Inflammatory macrophage treated with lipopolysaccharide for 4 hours (primary cell): ENCODE measurements at places on chromosomes 2 and 18.

DNA sequence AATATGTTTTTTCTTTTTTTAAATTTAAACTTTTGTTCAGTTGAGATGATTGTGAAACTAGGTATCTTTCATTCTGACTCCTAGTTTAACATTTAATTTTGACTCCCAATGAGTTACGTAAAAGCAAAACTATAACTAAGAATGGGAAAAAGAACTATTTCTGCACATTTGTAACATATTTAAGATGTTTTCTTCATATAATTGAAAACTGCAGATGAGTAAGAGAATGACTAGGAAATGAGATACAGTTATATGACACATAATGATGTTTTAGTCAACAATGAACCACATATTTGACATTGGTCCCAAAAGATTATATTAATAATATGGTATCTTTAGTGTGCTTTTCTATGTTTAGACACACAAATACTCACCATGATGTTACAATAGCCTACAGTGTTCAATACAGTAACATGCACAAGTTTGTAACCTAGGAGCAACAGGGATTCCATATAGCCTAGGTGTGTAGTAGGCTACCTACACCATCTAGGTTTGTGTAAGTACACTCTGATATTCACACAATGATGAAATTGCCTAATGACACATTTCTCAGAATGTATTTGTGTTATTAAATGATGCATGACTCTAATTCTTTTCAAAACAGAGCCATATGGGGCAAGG lies 12.6 kb downstream of the ERMN start:
- DNase-seq, result no peak

GRCh38 chr2:40516604-40517003 lies 64.7 kb upstream of the SLC8A1 start:
- DNase-seq, result no peak

DNA sequence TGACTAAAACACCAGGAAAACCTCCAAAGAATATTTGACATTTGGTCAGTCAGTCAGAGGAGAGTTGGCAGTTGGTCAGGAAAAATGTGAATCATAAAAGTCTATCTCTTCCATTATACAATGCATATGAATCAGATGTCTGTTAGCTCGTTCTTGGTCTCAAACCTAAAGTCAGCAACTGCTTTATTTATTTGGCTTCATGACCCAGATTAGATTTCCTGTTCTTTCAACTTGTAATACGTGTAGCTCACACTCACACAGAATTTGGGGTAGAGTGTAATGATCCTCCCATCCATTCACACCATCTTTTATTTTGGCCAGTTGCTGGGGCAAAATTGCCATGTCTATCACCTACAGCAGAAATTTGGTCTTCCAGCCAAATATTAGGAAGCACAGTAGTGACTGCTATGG lies 81.9 kb upstream of the COL5A2 start:
- no peak for DNase-seq

GRCh38 chr2:145411493-145411892 lies 891.6 kb upstream of the ZEB2 start:
- peak; percentile 74 for DNase-seq

DNA sequence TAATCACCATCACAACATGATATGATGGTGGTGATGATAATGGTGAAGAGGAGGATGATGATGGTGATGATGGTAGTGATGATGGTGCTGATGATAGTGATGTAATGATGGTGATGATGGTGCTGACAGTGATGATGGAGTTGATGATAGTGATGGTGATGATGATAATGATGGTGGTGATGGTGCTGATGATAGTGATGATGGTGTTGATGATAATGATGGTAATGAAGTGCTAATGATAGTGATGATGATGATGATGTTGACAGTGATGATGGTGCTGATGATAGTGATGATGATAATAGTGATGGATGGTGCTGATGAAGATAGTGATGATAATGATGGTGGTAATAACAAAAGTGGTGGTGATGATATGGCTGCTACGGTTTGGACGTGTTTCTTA lies 4.4 kb upstream of the GPR148 start:
- no peak for DNase-seq
